ENCODE measurements at places on chromosomes 3 and 15. TPM values are rescaled to one million over a fixed set of nuclear protein-coding genes. Genes with fewer than 3 reads are reported as not detected.

The OSTN gene
- total RNA-seq: not detected

The LRRC58 gene
- 23.4 TPM for total RNA-seq

The THAP10 gene
- total RNA-seq: not detected

The IGDCC3 gene
- not detected for total RNA-seq

The THSD4 gene
- not detected for total RNA-seq

The TJP1 gene
- not detected for total RNA-seq

The TBC1D21 gene
- total RNA-seq: not detected

The MUC20 gene
- total RNA-seq: 7.0 TPM

The MED12L gene
- 1.4 TPM for total RNA-seq

The ZMAT3 gene
- 32.9 TPM for total RNA-seq

The EPHB3 gene
- total RNA-seq: 0.10 TPM

The KLF15 gene
- not detected for total RNA-seq

The REC114 gene
- not detected for total RNA-seq

The ZFAND6 gene
- total RNA-seq: 59.2 TPM

The CELF6 gene
- 0.98 TPM for total RNA-seq

The PRICKLE2 gene
- total RNA-seq: not detected

The TMCO5A gene
- total RNA-seq: not detected
